ENCODE measurements at places on chromosomes 1 and 21.

- DNase-seq, result no peak
Measured at GRCh38 chr1:39145331-39145965, 59.0 kb upstream of the MACF1 start.

DNA sequence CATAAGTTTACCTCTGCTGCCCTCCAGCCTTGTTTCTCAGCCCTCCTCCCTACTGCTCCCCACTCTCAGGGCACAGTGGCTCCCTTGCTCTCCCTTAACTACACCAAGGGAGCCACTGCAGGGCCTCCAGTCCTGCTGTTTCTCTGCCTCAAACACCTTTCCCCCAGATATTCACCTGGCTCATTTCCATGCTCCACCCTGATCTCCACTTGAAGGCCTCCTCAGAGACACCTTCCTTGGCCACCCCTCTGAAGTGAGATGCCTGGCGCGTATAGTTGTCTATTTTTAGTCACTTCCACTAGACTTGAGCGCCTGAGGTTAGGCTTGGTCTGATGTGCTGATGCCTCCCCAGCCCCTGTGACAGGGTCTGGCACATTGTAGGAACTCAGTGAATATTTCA lies 34.9 kb downstream of the SEC16B start:
- no peak for DNase-seq

- DNase-seq, result no peak
Measured at GRCh38 chr1:202159534-202160371, 649 bp downstream of the PTPN7 start.

- DNase-seq, result no peak
Measured at GRCh38 chr1:150233359-150234308, 2.3 kb downstream of the ANP32E start.

DNA sequence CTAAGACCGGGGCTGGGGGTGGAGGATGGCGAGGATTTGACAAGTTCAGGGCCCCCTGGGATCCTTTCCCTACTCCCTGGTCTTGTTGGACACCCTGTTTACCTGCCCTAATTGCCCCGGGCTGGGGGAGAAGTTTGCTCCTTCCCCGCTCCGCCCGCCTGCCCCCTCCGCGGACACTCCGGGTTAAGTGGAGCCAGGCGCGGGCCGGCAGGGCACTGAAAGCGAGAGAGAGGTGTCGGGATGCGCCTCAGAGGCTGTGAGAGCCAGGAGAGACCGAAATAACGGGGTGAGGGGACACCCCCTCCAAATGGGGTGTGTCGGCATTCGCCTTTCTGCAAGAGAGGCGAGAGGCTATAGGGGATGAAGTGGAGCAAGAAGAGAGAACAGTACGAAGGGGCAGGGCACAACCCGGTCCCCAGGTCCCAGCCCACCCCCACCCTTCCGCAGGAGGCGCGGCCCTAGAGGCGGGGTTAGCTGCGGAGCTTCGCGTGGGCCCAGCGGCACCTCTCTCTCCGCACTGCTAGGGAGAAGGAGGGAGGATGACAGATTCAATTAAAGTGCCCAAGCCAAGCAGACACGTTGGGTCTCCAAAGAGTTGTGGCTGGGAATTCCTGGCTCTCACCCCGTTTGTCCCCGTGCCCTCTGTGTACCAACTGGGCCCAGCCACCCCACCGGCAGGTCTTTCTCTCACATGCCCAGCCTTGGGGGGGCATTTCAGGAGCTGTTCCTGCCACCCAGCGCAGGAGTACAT lies 3.8 kb downstream of the EFNA3 start:
- no peak for DNase-seq

Measured in activated naive CD8-positive, alpha-beta T cell treated with anti-CD3 and anti-CD28 coated beads, Interleukin-2, amount 50 U/mL, for 16 hours (primary cell).